Stimulated activated CD8-positive, alpha-beta memory T cell treated with anti-CD3 and anti-CD28 coated beads, Interleukin-15, amount 100 ng/mL, for 48 hours (primary cell): ENCODE measurements at places on chromosomes 13 and 19.

DNA sequence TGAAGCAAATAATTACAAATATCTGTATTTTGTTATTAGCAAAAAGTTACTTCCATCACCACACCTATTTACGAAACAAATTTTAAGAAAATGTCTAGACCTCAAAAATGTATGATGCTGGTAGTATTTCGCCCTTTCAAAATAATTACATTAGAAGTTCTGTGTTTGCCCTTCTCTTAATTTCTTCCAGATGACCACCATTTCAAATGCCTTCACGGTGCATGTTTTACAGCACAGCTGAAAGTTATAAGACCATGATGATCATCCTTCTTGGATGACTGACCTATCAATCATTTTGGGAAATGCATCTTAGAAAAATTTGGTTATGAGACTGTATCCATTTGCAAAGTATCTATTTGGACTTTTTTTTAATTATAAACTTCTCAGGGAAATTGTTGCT, 390.8 kb downstream of the SLITRK6 start:
- DNase-seq, result no peak

DNA sequence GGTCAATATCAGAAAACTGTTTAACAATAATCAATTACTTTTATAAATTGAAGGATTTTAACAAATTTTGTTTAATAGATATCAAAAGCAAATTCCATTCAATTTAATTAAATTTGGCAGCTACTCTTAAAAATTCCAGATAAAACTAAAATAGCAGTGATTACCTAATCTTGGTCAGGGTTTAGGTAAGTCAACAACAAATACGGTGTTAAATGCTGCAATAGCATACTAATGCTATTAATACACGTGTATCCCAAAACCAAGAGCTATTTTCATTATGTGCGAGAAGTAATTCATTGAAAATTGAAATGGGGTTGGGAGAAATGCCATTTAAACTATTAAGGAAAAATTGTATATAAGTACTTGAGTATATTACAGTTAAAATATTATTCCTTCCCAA, 105.6 kb downstream of the DHRS12 start:
- no peak for DNase-seq

- DNase-seq, result no peak
Observed at GRCh38 chr13:105144020-105144419, 1391.4 kb downstream of the EFNB2 start.

- DNase-seq, result no peak
Observed at GRCh38 chr13:45206340-45206739, 5.5 kb upstream of the KCTD4 start.

DNA sequence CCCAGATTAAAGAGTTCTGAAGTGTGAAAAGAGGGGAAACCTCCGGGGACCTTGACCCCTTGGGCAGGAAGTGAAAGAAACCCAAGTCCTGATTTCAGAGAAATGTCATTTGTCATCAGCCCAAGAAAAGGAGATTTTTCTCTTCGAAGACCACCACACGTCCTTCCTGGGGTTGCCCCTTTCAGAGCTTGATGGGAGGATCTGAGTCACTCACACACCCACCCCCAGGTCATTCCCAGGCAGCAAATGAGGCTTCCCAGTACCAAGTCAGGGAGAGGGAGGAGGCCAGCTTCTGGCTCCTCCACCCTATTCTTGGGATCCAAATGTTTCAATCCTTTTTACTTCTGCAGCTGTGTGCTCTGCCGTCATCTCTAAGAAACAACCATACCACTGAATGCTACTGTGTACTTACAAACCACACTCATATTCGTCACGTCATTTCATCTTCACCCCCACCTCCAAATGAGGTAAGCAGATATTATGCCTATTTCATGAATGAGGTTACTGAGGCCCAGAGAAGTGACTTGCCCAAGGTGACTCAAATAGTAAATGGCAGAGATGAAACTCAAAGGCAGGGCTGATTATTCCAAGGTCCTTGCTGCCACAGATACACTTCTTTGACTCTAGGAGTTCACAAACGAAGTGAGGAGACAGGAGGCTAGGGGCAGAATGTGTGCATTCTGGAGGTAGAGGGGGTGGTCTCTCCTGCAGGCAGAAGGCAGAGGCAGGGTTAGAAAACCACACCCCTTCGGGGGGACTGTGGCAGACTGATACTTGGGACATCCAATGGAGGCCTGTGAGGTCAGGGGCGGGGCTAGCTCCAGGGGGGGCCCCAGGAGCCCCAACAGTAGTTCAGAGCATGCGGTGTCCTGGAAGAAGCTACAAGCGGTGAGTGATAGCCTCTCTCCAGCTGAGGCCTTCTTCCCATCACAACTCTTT, 5.0 kb upstream of the KMT2B start:
- peak; percentile 89 for DNase-seq

DNA sequence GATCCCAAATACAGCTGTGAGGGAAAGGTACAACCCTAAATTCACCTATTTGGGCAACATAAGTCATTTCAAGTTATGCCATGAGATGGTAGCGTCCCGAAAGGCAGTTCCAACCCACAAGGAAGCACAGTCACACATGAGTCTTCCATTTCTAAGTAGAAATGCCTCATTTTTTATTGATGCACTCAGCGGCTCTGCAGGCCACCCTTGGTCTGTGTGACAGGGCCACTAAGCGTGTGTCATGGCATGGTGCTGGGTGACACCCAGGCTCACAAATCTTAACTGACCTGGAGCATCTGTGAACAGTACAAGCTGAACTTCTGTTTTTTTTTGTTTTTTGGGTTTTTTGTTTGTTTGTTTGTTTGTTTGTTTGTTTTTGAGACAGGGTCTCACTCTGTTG, 15.1 kb downstream of the RAB20 start:
- DNase-seq, result no peak

DNA sequence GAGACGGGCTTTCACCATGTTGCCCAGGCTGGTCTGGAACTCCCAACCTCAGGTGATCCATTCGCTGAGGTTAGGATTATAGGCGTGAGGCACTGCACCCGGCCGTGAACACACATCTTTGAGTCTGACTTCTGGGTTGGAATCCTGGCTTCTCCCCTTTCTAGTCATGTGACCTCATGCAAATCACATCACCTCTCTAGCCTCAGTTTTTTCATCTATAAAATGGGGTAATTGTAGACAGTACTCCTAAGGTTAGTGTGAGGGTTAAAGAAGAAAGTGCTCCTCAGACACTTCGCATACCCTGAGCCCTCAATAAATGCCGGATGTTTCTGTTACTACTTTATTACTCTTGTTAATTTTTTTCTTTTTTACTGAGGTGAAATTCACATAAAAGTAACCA, 55.4 kb downstream of the KCNC3 start:
- no peak for DNase-seq

GRCh38 chr13:93309886-93310523, 83.4 kb downstream of the GPC6 start:
- no peak for DNase-seq

- DNase-seq, result no peak
Observed at GRCh38 chr13:105948143-105948542, 587.3 kb downstream of the EFNB2 start.

- DNase-seq, result no peak
Observed at GRCh38 chr13:21069561-21070004, 8.2 kb upstream of the LATS2 start.

DNA sequence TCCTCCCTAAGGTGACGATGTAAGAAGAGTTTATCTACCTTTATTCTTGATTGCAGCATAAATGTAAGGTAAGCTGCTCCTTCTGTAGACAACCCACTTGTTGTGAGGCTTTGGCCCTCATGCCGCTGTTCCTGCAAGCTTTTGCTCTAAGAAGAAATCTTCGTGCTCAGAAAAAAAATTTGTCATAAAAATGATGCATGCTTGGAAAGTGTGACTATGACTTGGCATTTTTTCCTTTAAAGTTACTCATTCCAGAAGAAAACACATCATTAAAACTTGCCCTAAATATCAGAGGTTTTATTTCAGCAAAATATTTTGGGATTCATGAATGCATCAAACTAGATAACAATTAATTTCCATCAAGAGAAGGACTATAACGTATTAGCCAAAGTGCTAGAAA, 39.8 kb downstream of the KCTD12 start:
- no peak for DNase-seq

GRCh38 chr19:10454267-10454666, 33.9 kb downstream of the PDE4A start:
- no peak for DNase-seq

- no peak for DNase-seq
Observed at GRCh38 chr13:32212421-32212820, 102.7 kb downstream of the ZAR1L start.

- DNase-seq, result no peak
Observed at GRCh38 chr19:4140237-4140711, 13.2 kb upstream of the CREB3L3 start.

DNA sequence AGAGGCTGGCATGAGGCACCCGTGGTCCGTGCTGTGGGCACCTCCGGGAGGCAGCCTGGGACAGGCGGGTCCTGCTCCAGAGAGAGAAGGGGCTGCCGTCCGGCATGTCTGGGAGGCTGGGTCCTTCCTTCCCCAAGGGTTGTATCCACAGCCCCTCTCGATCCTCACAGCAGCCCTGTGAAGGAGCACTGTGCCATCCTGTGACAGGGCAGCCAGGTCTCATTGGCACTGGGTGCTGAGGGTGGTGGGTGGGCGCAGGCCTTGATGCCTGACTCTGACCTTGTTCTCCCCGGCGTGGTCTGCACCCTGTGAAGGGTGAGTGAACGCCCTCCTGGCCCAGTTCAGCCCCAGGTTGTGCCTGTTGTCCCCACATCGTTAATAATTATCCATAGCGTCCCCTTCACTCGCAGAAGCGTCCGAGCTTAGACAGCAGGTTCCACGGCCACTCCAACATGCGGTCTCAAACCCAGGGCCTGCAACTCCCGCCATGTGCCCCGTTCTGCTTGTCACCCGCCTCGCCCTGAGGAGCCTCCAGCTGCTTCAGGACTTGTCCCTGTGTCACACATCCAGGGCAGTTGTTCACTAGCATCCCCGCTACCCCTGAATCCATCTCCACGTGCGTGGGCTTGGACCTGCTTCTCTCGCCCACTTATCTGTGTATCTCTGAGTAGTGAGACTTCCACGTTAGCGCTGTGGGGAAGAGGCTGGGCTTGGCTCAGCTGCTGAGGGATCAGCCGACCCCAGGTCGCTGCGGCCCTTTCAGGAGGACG, 10.6 kb downstream of the ATP11A start:
- no peak for DNase-seq

DNA sequence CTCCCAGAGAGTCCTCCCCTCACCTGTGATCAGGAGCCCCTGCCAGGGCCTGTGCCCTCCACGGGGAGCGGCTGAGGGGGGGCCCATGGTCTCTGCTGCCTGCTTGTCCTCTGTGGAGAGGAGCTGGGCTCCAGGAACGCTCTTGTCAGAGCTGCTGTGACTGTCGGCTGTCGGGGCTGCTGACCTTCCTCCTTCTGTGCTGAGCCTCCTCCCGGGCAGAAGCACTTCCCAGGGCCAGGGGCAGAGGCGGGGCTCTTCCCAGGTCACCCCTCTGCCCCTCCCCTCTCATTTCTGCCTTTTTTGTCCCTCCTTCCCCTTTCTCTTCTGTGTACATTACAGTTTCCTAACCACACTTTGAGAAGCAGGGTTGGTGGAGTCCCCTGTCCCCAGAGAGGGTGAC, at the start of gene CEACAM4:
CEACAM4 (minus strand) TSS at position 198 of the 400 bp plus-strand sequence; CDS start at position 87, 111 bp downstream.
- DNase-seq, result no peak

- DNase-seq, result no peak
Observed at GRCh38 chr13:43916828-43917227, 37.1 kb downstream of the LACC1 start.

- DNase-seq, result no peak
Observed at GRCh38 chr13:33060815-33061214, 44.6 kb downstream of the KL start.

GRCh38 chr13:39468306-39468705, 134.7 kb downstream of the LHFPL6 start:
- no peak for DNase-seq

- no peak for DNase-seq
Observed at GRCh38 chr13:33509642-33510229, 224.2 kb upstream of the STARD13 start.

DNA sequence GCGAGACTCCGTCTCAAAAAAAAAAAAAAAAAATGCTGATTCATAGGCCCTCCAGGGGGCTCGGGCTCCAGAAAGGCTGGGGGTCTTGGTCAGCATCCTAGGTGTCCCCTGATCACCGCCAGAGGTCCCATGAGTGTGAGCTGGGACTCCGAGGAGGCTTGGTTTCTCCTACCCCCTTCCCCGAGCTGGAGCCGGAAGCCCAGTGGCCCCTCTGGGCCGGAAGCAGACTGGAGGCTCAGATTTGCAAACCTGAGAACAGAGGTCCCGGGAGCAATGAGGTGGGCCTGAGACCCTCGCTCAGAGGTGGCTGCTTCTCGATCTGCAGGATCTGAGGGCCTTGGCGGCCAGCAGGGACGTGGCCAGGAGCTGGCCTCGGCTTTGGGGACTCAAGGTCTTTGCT, 41.5 kb downstream of the EFNA2 start:
- no peak for DNase-seq

- no peak for DNase-seq
Observed at GRCh38 chr19:6070720-6071485, 39.4 kb downstream of the RFX2 start.

- peak; percentile 83 for DNase-seq
Observed at GRCh38 chr19:56393119-56394012, at the start of gene ZNF582. Gene ZNF582, minus strand, starts transcription at chr19:56393534. Its CDS starts 1,782 bp downstream, at chr19:56391752.
